ENCODE measurements at places on chromosomes 5 and 9. TPM values are rescaled to one million over a fixed set of nuclear protein-coding genes. Genes with fewer than 3 reads are reported as not detected.

PCDHGA6 gene
- 0.06 TPM for total RNA-seq

CER1 gene
- total RNA-seq, result not detected

CA9 gene
- total RNA-seq, result 5.5 TPM

RNF208 gene
- total RNA-seq, result 4.1 TPM

MEF2C gene
- 0.15 TPM for total RNA-seq

SLC6A7 gene
- not detected for total RNA-seq

NDST1 gene
- 3.2 TPM for total RNA-seq

SPINK6 gene
- total RNA-seq, result not detected

SEPTIN8 gene
- 32.5 TPM for total RNA-seq

AGXT2 gene
- total RNA-seq, result not detected

LOX gene
- not detected for total RNA-seq

NR2F1-AS1 gene
- total RNA-seq, result not detected

NMUR2 gene
- total RNA-seq, result not detected

PRRC2B gene
- 126 TPM for total RNA-seq

SLC46A2 gene
- not detected for total RNA-seq

C9orf72 gene
- total RNA-seq, result 4.0 TPM

CEL gene
- total RNA-seq, result 1.3 TPM

PCDHB15 gene
- total RNA-seq, result not detected

GHR gene
- total RNA-seq, result not detected

RNF183 gene
- not detected for total RNA-seq

CDC25C gene
- 6.1 TPM for total RNA-seq

PCDHGA10 gene
- 0.08 TPM for total RNA-seq

KIF12 gene
- not detected for total RNA-seq

RGS7BP gene
- total RNA-seq, result not detected

ITGA2 gene
- 6.2 TPM for total RNA-seq

RANBP17 gene
- not detected for total RNA-seq

PCA3 gene
- not detected for total RNA-seq

SOHLH1 gene
- not detected for total RNA-seq

MARVELD2 gene
- 0.27 TPM for total RNA-seq

NTRK2 gene
- 0.17 TPM for total RNA-seq

XRCC4 gene
- total RNA-seq, result 9.9 TPM

GBGT1 gene
- total RNA-seq, result 2.5 TPM

HMCN2 gene
- not detected for total RNA-seq

SPDL1 gene
- 44.2 TPM for total RNA-seq

NXNL2 gene
- total RNA-seq, result not detected

MGAT1 gene
- 128 TPM for total RNA-seq

INSL4 gene
- total RNA-seq, result not detected

ENTR1 gene
- total RNA-seq, result 55.7 TPM

RLN2 gene
- 2.4 TPM for total RNA-seq

TMEM232 gene
- total RNA-seq, result 1.1 TPM

SLCO4C1 gene
- total RNA-seq, result 0.11 TPM

C5orf46 gene
- total RNA-seq, result not detected

GPR151 gene
- total RNA-seq, result not detected

MYOT gene
- total RNA-seq, result not detected

MPDZ gene
- total RNA-seq, result not detected

All from activated CD8-positive, alpha-beta memory T cell treated with anti-CD3 and anti-CD28 coated beads for 36 hours (primary cell).